Left colon (tissue), 2 donors: ENCODE measurements at places on chromosomes 4 and X. TPM values are rescaled to one million over a fixed set of nuclear protein-coding genes. Genes with fewer than 3 reads are reported as not detected.

Gene KLB
- 2.3 TPM for total RNA-seq

Gene PDCL2
- not detected for total RNA-seq

Gene PROM1
- 121 TPM for total RNA-seq

GRCh38 chrX:21974011-21974385 is 33.5 kb downstream of the SMS start:
- no peak for DNase-seq

DNA sequence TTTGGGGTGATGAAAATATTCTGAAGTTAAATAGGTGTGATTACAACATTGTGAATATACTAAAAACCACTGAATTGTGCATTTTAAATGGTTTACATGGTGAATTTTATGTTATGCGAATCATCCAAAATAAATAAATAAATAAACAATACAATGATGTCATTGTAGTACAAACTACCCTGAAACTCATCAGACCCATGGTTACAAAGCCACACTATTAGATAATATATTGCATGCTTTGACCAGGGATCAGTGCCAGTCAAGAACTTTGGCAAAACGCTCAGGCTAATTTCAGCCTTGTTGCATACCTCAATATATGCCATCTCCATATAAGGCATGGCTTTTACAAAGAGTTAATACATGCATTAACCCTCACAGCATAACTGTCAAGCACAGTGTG is 45.5 kb upstream of the XIAP start:
- DNase-seq = no peak

DNA sequence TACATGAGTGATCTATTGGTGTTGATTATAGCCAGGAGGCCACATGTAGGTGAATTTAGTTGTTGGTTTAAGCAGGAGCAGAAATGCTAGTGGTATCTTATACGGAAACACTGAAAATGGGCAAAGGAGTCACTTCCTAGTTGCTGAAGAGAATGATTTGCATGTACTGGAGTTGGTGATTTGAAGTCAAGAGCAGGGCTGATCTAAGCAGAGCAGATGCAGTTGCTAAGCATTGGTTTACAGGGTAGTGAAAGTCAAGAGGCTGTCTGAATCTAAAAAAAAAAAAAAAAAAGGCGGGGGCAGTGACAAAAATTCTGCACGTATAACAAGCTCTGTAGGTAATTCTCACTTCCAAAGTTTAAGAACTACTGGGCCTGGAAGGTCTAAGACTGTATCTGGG is 90.4 kb upstream of the HPRT1 start:
- DNase-seq = no peak

DNA sequence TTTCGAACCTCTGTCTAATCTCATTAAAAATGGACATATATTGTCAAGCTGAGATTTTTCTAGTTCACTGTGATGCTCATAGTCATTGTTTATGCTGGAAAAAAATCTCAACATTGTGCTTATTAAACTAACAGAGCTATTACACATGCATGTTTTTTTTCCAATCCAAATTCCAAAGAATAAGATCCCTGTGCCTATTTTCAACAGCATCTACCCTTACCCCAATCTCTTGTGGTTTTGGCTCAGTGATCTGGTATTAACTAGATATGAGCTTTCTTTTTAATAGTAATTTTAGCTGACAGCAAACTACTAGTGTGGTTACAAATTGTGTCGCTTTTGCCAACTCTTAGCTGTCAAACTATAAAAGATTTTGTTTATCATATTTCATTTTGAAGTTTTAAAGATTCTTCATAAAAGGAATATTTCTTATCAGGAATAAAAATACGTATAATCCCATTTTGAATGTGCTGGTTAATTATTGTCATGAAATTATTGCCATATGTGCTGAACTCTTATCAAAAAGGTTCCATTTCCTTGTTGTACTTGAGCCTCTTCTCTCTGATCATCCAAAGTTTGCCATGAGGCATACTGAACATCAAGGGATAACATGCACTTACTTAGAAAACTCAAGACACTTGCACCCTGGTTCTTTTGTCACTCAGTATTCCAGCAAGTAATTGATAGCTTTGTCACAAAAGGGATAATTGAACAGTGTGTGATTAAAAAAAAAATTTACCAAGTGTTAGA is 241.2 kb downstream of the ARHGAP24 start:
- DNase-seq = no peak

DNA sequence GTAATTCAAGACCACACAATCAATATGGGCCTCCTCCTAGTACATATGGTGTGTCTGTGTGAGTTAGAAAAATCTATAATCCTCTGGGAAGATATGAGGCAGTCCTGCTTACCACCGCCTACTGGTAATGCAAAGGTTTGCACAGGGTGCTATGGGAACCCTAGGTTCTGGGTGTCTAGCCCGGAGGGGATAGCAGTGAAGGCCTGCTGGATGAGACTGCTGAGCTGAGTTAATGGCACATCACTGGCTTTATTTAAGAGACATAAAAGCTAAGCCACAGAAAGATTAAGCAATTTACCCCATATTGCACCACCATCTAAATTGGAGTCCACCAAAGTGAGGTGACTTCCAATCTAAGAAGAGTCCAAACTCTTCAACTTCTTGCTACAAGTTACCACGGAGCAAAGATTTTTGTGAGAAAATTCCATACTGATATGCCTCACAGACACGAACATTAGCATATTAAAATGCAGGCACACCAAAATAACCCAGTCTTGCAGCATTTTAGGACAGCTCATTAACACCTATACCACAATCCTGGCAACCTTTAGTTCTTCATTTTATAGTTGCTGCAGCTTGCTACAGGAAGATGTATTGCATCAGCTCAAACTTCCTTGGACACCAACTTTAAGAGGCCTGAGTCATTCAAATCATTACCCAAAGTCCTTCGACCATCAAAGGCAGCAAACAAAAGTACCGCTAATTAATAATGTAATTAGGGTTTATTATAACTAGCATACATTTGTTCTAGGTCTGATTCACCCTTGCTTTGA is 13.7 kb downstream of the DGKK start:
- DNase-seq = no peak
